ENCODE measurements at places on chromosomes 5 and 9.

DNA sequence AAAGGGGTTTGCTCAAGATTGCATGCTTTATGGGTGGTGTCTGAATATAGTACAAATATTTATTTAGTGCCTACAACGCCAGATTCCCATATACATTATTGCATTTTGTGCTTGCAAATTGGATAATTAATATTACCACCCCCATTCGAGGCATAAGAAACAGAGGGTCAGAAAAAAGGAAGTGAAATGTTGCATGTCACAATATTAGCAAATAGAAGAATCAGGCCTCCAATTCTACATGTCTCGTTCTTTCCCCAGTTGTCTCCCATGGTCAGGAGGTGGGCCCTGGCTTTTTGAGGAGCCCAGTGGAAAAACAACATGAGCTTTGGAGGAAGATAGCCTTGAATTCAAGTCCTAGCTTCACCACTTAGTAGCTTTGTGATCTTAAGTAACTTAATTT lies 98.1 kb upstream of the CCDC112 start:
- DNase-seq: no peak

- DNase-seq: no peak
Observed at GRCh38 chr9:89382026-89382986, 64.0 kb downstream of the SECISBP2 start.

GRCh38 chr9:99867968-99868367 lies 38.5 kb upstream of the STX17 start:
- DNase-seq: no peak

- DNase-seq: no peak
Observed at GRCh38 chr9:132690696-132691095, 20.4 kb downstream of the GTF3C4 start.
